ENCODE measurements at places on chromosomes 12 and 14. TPM values are rescaled to one million over a fixed set of nuclear protein-coding genes. Genes with fewer than 3 reads are reported as not detected.

The GPRC5D gene
- not detected for total RNA-seq

The IGFBP6 gene
- 10.0 TPM for total RNA-seq

The FITM1 gene
- not detected for total RNA-seq

The SLC25A47 gene
- not detected for total RNA-seq

GRCh38 chr12:88756153-88756552 is 175.9 kb upstream of the KITLG start:
- no peak for DNase-seq

DNA sequence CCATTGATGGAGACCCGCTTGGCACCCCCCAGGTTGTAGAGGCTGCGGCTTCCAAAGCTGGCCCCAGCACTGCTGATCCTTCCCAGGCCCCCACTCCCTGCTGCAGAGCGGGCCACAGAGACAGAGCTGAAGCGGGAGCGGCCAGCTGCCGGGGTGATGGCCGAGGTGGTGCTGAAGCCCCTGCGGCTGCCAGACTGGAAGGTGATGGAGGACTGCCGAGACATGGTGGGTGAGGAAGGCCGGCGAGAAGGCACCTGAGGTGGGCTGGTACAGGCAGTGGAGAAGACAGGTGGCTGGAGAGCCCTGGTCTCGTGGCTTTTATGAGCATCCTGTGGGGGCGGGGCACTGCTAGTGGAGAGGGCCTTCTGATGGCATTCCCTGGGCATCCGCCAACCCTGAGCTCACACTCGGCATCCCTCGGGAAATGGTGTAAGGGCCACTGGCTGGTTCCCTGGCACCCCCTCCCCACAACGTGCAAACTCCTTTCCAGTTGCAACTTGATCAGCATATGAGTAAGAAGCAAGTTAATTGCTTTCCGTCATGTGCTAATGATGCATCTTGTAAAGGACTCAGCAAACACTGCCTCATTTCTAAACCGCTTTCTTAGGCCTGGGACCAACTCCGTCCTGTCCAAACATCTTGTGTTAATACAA is at the start of gene KRT75:
Gene KRT75, minus strand, starts transcription at position 291 of the 653 bp plus-strand sequence. Its CDS starts 67 bp downstream, at position 224.
- DNase-seq = no peak

- DNase-seq = no peak
Measured at GRCh38 chr12:47848853-47849252, 29.1 kb upstream of the HDAC7 start.

- no peak for DNase-seq
Measured at GRCh38 chr12:88142610-88142991, 494 bp downstream of the TMTC3 start.

DNA sequence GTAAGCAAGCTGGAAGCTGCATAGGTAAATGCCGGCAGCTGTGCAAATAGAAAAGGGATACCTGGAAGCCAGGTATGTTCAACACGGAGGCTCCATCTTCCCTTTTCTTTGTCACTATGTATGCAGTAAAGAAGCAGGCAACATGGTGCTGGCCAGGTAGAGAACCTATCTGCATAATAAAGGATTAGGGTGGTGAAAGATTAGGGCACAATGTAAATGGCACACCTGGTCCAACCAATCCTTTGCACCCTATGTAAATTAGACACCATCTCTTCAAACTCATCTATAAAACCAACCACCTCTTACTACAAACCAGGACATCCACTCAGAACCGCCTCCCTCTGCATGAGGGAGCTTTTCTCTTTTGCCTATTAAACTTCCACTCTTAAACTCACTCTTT is 32.3 kb downstream of the RPS29 start:
- no peak for DNase-seq

GRCh38 chr14:97777622-97778355 is 980.6 kb downstream of the VRK1 start:
- DNase-seq = no peak

- DNase-seq = no peak
Measured at GRCh38 chr12:20475542-20475941, 107.2 kb downstream of the PDE3A start.

DNA sequence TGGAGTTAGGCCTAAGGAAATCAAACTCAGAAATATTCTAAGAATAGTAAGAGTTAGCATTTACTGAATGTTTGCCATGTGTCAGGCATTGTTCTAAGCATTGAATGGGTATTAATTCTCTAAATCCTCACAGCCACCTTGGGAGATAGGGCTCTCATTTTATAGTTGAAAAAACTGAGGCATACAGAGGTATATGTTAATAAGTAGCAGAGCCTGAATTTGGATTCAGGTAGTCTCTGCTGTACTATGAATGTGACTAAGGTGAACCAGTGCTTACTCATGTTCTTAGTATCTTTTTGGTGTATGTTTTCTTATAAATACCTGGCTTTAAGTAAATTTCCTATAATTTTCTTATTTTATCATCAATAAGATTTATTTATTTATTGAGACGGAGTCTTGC is 8.1 kb downstream of the ARF6 start:
- no peak for DNase-seq

DNA sequence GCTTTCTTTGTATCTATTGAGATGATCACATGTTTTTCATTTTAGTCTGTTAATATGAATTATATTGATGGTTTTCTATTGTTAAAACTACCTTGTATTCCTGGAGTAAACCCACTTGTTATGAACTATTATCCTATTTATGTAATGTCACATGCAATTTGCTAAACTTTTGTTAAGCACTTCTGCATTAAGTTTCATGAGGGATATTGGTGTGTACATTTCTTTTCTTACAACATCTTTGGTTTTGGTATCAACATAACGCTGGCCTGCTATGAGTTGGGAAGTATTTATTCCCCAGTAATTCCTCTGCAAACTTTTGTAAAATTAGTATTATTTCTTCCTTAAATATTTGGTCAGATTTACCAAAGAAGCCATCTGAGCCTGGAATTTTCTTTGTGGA is 46.5 kb upstream of the AMIGO2 start:
- no peak for DNase-seq

DNA sequence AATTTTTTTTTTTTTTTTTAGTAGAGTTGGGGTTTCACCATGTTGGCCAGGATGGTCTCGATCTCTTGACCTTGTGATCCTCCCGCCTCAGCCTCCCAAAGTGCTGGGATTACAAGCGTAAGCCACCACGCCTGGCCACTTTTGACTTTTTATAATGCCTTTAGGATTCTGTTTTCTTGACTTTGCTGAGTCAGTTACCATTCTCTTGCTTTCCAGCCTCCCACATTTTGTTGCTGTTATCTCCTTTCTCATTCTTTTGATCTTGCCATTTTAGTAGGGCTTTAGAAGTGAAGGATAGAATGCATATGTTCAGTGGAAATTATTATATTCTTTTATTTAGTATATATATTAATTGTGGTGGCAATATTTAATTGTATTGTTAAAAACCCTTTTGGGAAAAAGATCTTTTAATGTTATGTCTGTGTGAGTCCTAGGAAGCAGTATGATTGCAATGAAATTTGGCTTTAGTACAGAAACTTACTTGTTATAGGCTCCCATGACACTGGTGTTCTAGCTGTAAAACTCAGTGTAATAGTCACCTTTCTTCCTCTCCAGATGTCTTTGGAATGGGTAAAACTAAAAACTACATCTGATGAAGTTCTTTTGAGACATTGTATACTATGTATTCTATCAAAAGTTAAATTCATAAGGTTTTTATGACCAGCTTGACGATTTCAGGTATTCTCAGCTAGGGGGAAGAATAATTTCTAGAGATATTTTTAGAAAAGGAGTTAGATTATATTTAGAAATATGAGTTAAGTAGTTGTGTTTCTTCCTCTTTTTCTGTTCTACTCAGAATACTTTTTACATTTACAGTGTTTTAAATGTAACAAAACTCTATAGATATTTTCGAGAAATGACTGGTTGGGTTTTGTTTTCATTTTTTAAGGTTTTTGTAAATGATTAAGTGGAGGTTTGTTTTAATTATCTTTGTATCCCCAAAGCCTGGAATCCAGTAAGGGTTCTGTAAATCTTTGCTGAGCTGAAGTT is 74.7 kb downstream of the APAF1 start:
- no peak for DNase-seq

GRCh38 chr14:74510959-74511409 is 17.4 kb downstream of the ISCA2 start:
- DNase-seq = no peak

DNA sequence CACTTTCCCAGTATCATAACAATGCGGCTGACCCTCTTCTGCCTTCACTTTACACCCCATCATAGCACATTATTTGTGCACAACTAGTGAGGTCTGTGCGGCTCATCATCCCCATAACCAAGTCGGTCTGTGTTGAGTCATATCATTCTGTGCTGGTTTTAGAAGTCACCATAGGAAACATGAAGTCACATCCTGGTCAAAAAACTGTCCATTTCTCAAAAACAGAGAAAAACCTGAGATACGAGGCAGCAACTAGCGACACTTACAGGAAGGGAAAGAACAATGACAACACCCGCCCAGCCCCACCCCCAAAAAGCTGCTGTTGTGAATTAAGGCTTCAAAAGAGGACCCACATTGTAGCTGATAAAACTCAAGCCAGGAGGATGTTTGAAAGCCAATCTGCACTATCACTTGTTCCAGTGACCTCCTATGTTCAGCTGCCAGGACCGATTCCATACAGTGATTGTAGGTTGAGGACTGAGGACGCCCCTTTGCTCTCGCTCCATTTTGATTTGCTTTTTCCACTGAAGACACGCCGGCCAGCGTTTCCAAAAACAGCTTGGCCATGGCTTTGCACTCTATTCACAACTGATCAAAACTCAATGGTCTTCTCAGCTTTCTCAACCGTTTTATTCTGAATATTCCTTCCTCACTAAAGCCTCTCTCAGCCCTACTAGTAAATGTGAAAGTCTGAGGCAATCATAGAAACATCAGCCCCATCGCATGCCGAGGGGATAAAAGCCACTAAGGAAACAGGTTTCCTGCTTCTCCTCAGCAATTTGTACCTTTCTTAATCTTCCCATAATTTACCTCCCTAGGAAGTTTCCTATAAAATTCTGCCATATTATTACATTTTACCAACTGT is 87.5 kb downstream of the DUSP16 start:
- DNase-seq = no peak

- DNase-seq = no peak
Measured at GRCh38 chr12:53953831-53954693, 641 bp upstream of the HOXC12 start.

DNA sequence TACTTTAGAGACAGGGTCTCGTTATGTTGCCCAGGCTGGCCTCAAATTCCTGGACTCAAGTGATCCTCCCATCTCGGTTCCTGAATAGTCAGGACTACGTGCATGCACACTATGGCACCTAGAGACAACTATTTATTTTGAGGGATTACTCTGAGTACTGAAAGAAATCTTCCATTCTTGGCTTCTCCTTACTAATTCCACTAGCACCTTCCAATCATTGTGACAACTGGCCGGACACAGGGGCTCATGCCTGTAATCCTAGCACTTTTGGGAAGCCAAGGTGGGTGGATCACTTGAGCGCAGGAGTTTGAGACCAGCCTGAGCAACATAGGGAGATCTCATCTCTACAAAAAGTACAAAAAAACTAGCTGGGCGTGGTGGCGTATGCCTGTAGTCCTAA is 42.1 kb upstream of the MTERF2 start:
- no peak for DNase-seq

- DNase-seq = no peak
Measured at GRCh38 chr12:32609966-32610365, 69.1 kb upstream of the DNM1L start.

GRCh38 chr14:61472801-61473376 is 151.5 kb downstream of the PRKCH start:
- DNase-seq = no peak

- DNase-seq = no peak
Measured at GRCh38 chr12:93297536-93297935, 80.2 kb upstream of the NUDT4 start.

GRCh38 chr12:46386877-46387629 is 14.5 kb upstream of the SLC38A2 start:
- no peak for DNase-seq

GRCh38 chr12:108685469-108686260 is 45.7 kb downstream of the CORO1C start:
- no peak for DNase-seq

GRCh38 chr14:93033084-93033982 is 82.4 kb downstream of the ITPK1 start:
- no peak for DNase-seq

GRCh38 chr12:101459642-101460346 is 15.3 kb upstream of the SPIC start:
- DNase-seq = no peak

DNA sequence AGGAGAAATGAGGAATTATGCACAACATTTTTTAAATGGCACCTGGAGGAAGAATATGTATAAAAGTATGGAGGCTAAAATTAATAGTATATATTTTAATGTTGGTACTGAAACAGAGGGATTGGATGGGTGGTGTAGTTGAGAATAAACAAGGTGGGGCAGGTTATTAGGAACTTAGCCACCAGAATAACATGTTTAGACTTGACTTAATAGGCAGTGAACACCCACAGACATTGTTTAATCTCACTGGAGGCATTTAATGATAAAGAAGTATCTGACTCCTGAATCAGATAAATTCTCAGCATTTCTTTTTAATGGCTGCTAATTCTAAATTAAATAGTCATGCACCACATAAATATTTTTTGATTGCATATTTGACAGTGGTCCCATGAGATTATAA is 139.7 kb downstream of the CNTN1 start:
- no peak for DNase-seq

DNA sequence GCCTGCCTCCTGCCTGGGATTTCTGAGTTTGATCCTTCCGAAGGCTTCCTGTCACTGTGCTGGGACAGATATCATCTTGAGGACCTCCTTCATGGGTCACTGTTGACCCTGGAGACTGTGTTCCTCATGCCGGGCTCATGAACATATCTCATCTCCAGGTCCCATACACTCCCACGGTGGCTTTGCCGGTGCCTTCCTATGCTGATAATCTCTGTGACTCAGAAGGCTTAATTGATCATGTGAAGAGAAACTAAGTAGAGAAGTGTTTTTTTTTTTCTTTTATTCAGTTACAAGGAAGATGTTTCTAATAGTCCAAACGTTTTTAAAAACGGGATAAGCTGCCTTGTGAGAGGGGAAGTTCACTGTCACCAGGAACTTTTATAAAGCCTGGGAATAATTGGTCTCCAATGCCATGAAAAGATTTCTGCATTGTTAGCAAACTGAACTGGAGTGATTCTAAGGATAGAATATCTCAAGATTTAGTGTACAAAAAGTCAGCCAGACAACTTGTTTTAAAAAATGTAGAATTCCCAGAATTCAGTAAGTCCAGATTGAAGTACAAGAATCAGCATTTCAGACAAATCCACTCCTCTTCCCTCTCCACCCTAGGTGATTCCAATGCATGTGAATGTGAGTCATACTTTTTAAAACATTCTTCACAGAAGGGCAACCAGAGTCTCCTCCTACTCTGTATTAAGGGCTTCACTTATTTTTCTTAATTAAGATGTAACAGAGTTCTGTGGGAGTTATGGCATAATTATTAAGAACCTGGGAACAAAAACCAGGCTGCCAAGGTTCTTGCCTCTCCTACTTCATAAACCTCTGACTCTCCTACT is 139.8 kb upstream of the LGR5 start:
- DNase-seq = no peak

- no peak for DNase-seq
Measured at GRCh38 chr12:88638966-88639760, 58.9 kb upstream of the KITLG start.

- no peak for DNase-seq
Measured at GRCh38 chr14:58638231-58639197, 752 bp downstream of the DACT1 start.

Measured in chondrocyte (in vitro differentiated cells).